Mesenteric fat pad (tissue), 1 donor: ENCODE measurements at places on chromosomes 13 and 19. TPM values are rescaled to one million over a fixed set of nuclear protein-coding genes. Genes with fewer than 3 reads are reported as not detected.

ZNF415 gene
- total RNA-seq, result 12.7 TPM

RASAL3 gene
- 4.1 TPM for total RNA-seq

ADM5 gene
- 1.3 TPM for total RNA-seq

NCR1 gene
- 0.51 TPM for total RNA-seq

GRK1 gene
- not detected for total RNA-seq

ZNF563 gene
- 2.0 TPM for total RNA-seq

PCP2 gene
- total RNA-seq, result not detected

ZNF320 gene
- total RNA-seq, result 9.3 TPM

TTC9B gene
- total RNA-seq, result not detected

GNG14 gene
- not detected for total RNA-seq

FAAP24 gene
- 0.84 TPM for total RNA-seq

OLFM4 gene
- 0.80 TPM for total RNA-seq

MISP gene
- total RNA-seq, result 0.67 TPM

ZNF682 gene
- total RNA-seq, result 4.3 TPM

KLK4 gene
- total RNA-seq, result not detected

PABPC3 gene
- 0.29 TPM for total RNA-seq

KLF1 gene
- not detected for total RNA-seq

SHC2 gene
- 29.1 TPM for total RNA-seq

IGFL2 gene
- not detected for total RNA-seq

RAB8A gene
- total RNA-seq, result 51.4 TPM

NEK5 gene
- total RNA-seq, result not detected

MIR17HG gene
- 3.5 TPM for total RNA-seq

HAUS8 gene
- total RNA-seq, result 7.2 TPM

ZNF536 gene
- total RNA-seq, result not detected

CKM gene
- total RNA-seq, result not detected

KLK1 gene
- 1.1 TPM for total RNA-seq

SERPINE3 gene
- not detected for total RNA-seq

ZMYM2 gene
- total RNA-seq, result 74.2 TPM

ZNF30 gene
- total RNA-seq, result 2.2 TPM

DAND5 gene
- not detected for total RNA-seq

RNF113B gene
- not detected for total RNA-seq

ZNF677 gene
- total RNA-seq, result 9.3 TPM

PTH2 gene
- not detected for total RNA-seq

S1PR4 gene
- total RNA-seq, result 5.0 TPM

KIR3DL2 gene
- total RNA-seq, result not detected

EGLN2 gene
- 113 TPM for total RNA-seq

PNMA8B gene
- 2.5 TPM for total RNA-seq

ZNF805 gene
- total RNA-seq, result 16.3 TPM

FCER2 gene
- total RNA-seq, result 0.67 TPM

NBEA gene
- 3.7 TPM for total RNA-seq

FUT1 gene
- total RNA-seq, result 5.7 TPM

ONECUT3 gene
- not detected for total RNA-seq

CD70 gene
- not detected for total RNA-seq

GPC5 gene
- 0.13 TPM for total RNA-seq

AMER2 gene
- 0.03 TPM for total RNA-seq

CD33 gene
- 18.6 TPM for total RNA-seq

CDX2 gene
- 0.45 TPM for total RNA-seq

MAP4K1 gene
- total RNA-seq, result 3.9 TPM
